ENCODE measurements at places on chromosomes 6 and 20.

- DNase-seq = no peak
These were observed 2.2 kb upstream of the CD2AP start for GRCh38 chr6:47475319-47475816.

GRCh38 chr6:15342114-15342513, 96.2 kb downstream of the JARID2 start:
- DNase-seq = no peak

GRCh38 chr20:40704828-40705227, 15.8 kb upstream of the MAFB start:
- DNase-seq = peak; percentile 13

GRCh38 chr6:71134929-71135642, 153.5 kb upstream of the OGFRL1 start:
- no peak for DNase-seq

DNA sequence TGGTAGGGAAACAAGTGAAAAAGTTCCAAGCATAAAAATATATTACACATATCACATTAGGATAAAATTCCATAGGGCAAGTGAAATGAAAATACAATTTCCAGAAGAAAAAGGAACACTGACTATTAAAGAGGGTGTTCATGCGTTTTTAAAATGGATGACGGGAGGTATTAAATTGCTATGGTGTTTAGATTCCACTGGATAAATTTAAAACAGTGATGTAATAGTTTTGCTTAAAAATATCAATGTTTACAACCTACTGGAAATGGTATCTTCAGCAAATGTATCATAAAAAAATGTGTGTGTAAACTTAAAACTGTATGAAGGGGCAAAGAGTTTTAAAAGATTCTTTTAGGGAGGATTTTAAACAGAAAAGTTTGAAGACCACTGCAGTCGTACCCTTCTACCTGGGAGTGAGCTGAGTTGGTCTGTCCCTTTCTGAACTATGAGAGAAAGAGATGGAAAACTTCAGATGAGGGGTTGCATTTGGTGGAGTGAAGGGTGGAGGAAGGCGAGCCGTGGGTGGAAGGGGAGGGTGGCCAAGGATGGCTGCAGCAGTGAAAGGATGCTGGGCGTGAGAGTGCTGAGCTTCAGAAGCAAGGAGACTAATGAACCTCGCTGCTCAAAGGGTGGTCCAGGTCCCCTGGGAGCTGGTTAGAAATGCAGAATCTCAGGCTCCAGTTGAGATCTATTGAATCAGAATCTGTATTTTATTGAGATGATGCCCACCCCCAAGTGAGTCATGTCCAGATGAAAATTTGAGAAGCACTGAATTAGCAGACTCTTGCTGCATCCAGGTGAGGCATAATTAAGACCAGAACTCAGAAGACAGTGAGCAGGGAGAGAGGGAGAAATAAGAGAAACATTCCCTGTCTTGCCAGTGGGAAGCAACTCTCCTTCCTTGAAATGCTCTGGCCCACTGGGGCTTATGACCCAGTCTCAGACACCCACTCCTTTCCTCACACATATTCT, 54.5 kb upstream of the MRPS10 start:
- DNase-seq = no peak

DNA sequence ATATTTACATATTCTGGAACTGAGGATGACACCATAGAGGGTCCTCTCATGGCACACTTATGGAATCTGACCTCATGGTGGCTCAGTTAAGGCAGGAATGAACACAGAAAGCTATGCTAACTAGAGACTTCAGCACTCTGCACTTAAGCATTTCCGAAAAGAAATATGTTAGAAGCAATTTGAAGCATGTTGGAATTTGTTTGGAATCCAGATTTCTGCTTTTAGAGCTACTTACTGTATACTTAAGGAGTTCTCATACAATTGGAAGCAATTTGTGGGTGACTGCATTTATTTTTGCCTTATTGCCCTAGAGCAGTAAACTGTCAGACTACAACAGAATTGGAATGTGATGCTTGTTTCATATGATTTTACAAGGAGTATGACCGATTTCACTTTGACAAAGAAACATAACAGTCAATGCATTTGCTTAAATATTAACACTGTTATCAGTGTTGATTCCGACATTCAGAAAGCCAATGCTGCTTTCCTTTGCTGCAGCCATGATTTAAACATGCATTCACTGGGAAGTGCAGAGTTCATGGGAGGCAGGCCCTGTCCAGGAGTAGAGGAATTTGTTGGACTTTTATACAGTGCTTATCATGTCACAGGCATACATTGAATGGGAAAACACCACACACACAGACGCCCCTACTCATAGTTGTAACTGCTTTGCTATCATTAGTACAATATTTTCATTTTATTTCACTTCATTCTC, 244.4 kb downstream of the SAMD5 start:
- no peak for DNase-seq

GRCh38 chr6:165096868-165097267, 212.5 kb downstream of the C6orf118 start:
- peak; percentile 24 for DNase-seq

- DNase-seq = no peak
These were observed 126.1 kb upstream of the UST start for GRCh38 chr6:148620579-148621298.

- DNase-seq = no peak
These were observed 10.3 kb downstream of the SLC2A4RG start for GRCh38 chr20:63749597-63750508.

DNA sequence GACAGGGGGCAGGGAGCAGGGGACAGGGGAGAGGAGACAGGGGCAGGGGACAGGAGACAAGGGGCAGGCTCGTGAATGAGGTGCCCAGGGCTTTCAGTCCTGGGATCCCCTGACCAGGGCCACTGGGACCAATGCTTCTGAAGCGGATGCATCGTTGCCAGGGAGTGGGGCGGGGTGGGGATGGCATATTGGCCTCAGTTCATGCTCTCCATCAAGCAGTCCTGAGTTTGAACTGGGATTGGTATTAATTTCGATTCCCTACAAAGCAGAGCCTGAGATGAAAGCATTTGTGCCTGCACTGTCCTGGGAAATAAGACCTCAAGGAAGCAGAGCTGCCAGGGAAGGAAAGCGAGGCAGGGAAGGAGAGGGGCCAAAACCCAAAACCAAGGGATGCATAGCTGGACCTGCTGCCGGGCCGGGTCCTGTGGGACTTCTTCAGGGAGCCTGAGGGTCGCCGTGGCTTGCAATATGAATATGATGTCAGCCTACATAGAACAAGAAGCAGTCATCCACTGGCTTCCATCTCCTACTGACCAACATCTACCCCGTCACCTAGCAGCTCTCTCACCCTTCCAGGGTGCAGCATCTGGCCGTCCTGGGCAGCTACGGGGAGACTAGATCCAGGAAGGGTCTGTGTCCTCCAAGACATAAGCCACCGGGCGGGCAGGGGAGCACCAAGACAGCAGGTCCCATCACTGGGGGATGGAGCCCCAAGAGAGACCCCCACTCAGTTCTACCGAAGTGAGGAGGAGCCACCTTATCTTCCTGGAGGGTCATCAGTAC, 233.3 kb downstream of the SYNDIG1 start:
- DNase-seq = no peak

GRCh38 chr6:144475411-144475810, 190.3 kb downstream of the UTRN start:
- no peak for DNase-seq

- DNase-seq = no peak
These were observed 93.6 kb upstream of the BHLHE23 start for GRCh38 chr20:63100174-63100925.

GRCh38 chr6:63121166-63121565, 90.1 kb upstream of the FKBP1C start:
- peak; percentile 2 for DNase-seq

DNA sequence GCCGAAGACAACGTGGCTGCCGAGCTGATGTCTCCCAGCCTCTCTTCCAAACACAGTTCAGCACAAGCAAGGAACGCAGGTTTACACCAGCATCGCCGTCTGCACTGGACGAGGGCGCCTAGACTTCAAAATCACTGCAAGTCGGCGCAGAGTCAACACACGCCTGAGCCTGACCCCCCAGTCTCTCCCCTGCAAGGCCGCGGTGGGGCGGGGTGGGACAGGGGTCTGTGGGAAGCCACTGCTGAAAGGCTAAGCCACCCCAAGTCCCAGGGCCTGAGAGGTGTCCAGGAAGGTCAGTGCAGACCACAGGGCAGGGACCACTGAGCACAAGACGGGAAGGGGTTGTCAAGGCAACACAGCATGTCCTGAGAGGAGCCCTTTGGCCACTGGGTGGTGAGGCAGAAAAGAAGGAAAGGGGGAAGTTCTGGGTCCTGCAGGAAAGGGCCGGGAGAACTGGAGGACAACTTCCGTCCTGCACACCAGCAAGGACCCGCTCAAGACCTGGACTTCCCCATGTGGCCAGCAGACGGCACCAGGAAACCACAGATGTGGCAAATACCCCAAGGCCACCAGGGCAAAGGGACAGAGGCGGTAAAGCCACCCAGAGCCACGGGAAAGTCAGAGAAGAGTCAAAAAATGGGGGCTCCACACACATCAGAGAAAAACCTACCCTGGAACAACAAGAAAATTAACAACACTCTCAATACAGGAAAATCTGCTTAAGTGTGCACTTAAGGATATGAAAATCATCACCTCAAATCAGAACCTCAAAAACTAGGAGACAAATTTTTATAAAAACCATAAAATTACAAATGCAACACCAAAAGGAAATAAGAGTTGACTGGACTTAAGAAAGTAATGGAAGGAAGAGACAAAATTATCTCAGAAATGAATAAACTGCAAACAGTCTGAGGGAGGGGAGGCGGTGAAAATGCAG, 84.8 kb downstream of the TAF4 start:
- no peak for DNase-seq

DNA sequence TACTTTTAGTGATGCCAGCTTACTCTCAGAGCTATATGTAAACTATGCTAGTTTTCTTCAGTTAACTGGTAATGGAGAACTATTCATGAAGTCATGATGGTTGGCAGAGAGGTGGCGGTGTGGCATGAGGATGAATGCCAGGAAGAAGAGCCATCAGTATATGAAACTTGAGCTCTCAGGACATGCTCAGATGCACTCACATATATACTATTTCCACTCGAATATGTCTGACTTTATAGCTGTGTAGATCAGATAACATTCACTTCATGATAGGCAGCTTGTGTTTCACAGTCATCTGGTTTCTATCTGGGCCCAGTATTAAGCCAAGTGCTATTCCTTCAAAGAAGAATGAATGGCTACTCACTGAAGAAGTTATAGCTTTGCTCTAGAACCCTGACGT, 46.2 kb upstream of the CEP85L start:
- DNase-seq = no peak

DNA sequence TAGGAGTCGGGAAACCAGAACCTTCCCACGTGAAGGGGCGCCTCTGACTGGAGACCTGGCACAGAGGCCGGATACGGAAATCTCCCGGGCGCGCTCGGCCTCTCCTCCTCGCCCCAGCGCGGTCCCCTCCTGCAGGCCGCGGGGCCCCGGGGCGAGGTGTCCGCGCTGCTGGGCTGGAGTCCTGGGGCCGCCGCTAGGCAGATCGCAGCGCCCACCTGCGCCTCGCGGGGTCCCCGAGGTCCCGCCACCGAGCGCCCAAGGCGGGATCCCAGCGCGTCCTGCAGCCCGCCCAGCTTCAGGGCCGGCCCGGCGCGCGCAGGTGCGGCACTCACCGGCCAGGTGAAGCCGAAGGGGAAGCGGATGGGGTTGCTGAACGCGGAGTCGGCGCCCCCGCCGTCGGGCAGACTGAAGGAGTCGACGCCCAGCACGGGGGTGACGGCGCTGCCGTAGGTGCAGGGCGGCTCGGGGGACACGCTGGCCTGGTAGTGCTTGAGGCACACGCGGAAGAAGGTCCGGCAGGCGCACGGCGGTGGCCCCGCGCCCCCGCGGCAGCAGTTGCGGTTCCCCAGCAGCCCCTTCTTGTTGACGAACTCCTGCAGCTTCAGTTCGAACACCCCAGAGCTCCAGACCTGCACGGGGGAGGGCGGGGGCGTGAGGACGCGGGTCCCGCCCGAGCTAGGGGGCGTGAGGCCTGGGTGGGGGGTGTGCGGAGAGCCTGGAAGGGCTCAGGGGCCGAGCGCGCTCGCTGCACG, 1.5 kb downstream of the DLL1 start:
- peak; percentile 27 for DNase-seq

- DNase-seq = peak; percentile 76
These were observed 838.4 kb downstream of the DHX35 start for GRCh38 chr20:39800548-39800947.

GRCh38 chr6:49890988-49891387, 24.7 kb upstream of the CRISP1 start:
- DNase-seq = no peak

- DNase-seq = peak; percentile 98
These were observed 21.6 kb downstream of the ADGRG6 start for GRCh38 chr6:142323377-142323776.

- DNase-seq = peak; percentile 99
These were observed 202.7 kb upstream of the MARCKS start for GRCh38 chr6:113654396-113654795.

- DNase-seq = no peak
These were observed 66.2 kb downstream of the ROS1 start for GRCh38 chr6:117359581-117359980.

DNA sequence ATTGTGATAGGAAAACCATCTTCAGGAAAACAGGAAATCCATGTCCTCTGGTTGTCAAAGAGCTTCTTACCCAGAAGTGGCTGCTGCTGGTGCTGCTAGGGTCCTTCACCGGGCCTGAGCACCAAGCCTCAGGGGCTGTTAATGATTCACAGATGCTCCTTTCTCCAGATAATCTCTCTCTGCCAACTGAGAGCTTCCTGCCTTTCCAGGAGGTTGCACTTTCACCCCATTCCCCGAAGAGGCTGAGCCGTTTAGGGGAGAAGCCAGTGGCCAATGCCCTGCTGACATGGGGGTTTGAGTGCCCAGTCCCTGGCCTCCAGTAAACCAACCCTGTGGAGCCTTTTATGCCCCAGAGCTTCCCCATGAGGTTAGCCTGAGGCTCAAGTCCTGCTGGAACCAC, 122.4 kb downstream of the CBLN4 start:
- no peak for DNase-seq

- DNase-seq = peak; percentile 23
These were observed 1.3 kb upstream of the RNF217 start for GRCh38 chr6:124960757-124961463.

DNA sequence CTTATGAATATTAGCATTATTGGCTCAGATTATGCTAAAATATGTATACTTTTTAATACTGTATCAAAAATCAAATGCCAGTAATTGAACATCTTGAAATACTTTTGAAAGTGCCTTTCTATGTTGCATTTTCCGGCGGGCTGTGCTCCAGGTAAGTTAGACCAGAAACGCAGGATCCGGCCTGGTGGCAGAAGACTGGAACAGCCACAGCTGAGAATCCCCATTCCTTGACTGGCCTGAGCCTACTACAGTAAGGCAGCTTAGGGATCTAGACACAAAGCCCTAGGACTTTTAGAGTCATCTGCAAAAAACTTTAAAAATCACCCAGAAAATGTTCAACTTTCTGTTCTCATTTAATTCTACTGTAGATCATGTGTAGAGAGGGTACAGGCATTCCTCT, 138.8 kb upstream of the C6orf118 start:
- DNase-seq = no peak

- peak; percentile 87 for DNase-seq
These were observed 142.3 kb downstream of the LY86 start for GRCh38 chr6:6730831-6731230.

- DNase-seq = no peak
These were observed 67.5 kb downstream of the PKHD1 start for GRCh38 chr6:52019881-52020280.

Data from epithelial cell of esophagus (primary cell).